ENCODE measurements at places on chromosomes 16 and 17.

GRCh38 chr17:29613856-29614255 is 8.9 kb downstream of the CORO6 start:
- H3K36me3 ChIP-seq: no peaks in the 10 kb centered on the region
- H3K27ac ChIP-seq: no peak overlapping the region
- H3K4me3 ChIP-seq: peak overlapping the region; percentile 67
- peaks cover 29% of the 10 kb centered on the region for H3K4me1 ChIP-seq
- peak; percentile 47 for DNase-seq

GRCh38 chr16:28572696-28573510 is 19.2 kb downstream of the SGF29 start:
- peak; percentile 45 for DNase-seq
- H3K36me3 ChIP-seq: no peaks in the 10 kb centered on the region
- H3K4me3 ChIP-seq: no peak overlapping the region
- peaks cover 6% of the 10 kb centered on the region for H3K4me1 ChIP-seq
- no peak overlapping the region for H3K27ac ChIP-seq
- H3K27me3 ChIP-seq: no peaks in the 10 kb centered on the region

GRCh38 chr17:74424657-74425056 is 7.2 kb upstream of the GPRC5C start:
- DNase-seq: no peak
- no peaks in the 10 kb centered on the region for H3K36me3 ChIP-seq
- peaks cover 15% of the 10 kb centered on the region for H3K4me1 ChIP-seq
- no peak overlapping the region for H3K27ac ChIP-seq
- no peak overlapping the region for H3K4me3 ChIP-seq
- peaks cover 6% of the 10 kb centered on the region for H3K27me3 ChIP-seq

GRCh38 chr17:69560987-69561441 is 146.5 kb downstream of the MAP2K6 start:
- H3K4me1 ChIP-seq: no peaks in the 10 kb centered on the region
- no peak overlapping the region for H3K27ac ChIP-seq
- H3K27me3 ChIP-seq: no peaks in the 10 kb centered on the region
- no peak for DNase-seq
- no peaks in the 10 kb centered on the region for H3K36me3 ChIP-seq
- H3K4me3 ChIP-seq: no peak overlapping the region

- peaks cover 33% of the 10 kb centered on the region for H3K36me3 ChIP-seq
- no peak overlapping the region for H3K27ac ChIP-seq
- DNase-seq: no peak
- peaks cover 9% of the 10 kb centered on the region for H3K4me1 ChIP-seq
- no peaks in the 10 kb centered on the region for H3K27me3 ChIP-seq
- H3K4me3 ChIP-seq: no peak overlapping the region
Observed at GRCh38 chr17:78184868-78185267, 2.0 kb downstream of the TK1 start.

GRCh38 chr16:84320511-84320910 is 25.8 kb downstream of the WFDC1 start:
- no peak overlapping the region for H3K27ac ChIP-seq
- no peaks in the 10 kb centered on the region for H3K27me3 ChIP-seq
- no peaks in the 10 kb centered on the region for H3K4me1 ChIP-seq
- DNase-seq: no peak

DNA sequence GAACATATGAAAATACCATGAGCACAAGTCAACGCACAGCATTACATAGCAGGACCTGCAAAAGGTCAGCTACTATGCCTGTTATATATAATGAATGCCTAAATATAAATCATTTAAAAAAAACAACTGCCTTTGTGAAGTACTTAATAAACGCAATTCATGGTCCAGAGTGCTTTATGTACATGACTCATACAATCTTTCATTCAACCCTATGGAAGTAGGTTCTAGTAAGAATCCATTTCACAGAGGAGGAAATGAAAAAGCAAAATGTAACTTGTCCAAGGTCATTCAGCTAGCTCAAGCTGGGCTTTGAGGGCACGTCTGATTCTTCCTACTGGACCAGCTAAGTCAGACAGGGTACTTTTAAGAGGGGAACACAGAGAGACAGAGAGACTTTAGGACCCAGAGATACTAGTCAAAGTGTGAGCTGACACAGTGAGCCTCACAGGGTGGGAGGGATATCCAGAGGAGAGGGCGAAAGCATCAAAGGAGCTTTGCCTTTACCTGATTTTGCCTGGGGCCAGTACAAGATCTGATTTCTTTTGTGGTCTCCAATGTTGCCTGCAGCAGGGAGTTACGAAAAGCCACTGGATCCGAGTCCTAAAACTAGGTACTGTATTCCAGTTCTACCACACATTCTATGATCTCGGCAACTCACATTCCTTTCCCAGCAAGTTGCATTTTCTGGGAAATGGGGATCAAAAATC is 83.4 kb upstream of the ZFHX3 start:
- no peak for DNase-seq
- no peaks in the 10 kb centered on the region for H3K27me3 ChIP-seq
- H3K36me3 ChIP-seq: no peaks in the 10 kb centered on the region
- no peak overlapping the region for H3K27ac ChIP-seq
- no peak overlapping the region for H3K4me3 ChIP-seq

GRCh38 chr17:34613064-34614019 is 34.0 kb downstream of the TMEM132E start:
- H3K27me3 ChIP-seq: 0 out of 2 replicates have a peak, but pooled peaks cover 4% of the 10 kb centered on the region
- peaks cover 54% of the 10 kb centered on the region for H3K4me1 ChIP-seq
- H3K4me3 ChIP-seq: 0 out of 2 replicates have a peak overlapping the region, but pooled peaks have one; percentile 13
- H3K27ac ChIP-seq: no peak overlapping the region
- peak; percentile 53 for DNase-seq

DNA sequence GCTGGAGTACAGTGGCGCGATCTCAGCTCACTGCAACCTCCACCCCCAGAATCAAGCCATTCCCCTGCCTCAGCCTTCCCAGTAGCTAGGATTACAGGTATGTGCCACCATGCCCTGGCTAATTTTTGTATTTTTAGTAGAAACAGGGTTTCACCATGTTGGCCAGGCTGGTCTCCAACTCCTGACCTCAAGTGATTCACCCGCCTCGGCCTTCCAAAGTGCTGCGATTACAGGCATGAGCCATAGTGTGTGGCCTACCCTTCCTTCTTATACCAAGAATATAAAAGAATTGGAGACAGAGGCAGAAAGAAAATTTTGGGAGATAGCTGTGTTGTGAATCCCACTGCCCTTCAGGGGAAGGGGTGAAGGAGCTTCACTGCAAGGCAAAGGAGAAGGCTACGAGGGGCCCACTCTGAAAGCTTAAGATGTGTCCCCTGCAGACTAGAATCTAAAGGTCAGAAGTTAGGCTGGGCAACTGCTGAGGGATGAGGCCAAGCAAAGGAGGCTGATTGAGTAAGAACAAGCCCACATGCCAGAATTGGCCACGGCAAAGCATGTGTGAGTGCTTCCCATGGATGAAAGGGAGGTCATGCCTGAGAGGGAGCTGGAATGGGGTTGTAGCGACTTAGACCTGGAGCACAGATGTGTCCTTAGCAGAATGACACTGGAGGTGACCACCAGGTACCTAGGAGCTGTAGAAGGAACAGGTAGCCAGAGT is 8.4 kb upstream of the CRYBA1 start:
- H3K27ac ChIP-seq: no peak overlapping the region
- no peak overlapping the region for H3K4me3 ChIP-seq
- H3K27me3 ChIP-seq: no peaks in the 10 kb centered on the region
- no peaks in the 10 kb centered on the region for H3K36me3 ChIP-seq

GRCh38 chr16:75312875-75313274 is 61.5 kb upstream of the BCAR1 start:
- H3K4me3 ChIP-seq: no peak overlapping the region
- H3K27ac ChIP-seq: 0 out of 2 replicates have a peak overlapping the region, but pooled peaks have one; percentile 45
- no peak for DNase-seq
- H3K36me3 ChIP-seq: no peaks in the 10 kb centered on the region

DNA sequence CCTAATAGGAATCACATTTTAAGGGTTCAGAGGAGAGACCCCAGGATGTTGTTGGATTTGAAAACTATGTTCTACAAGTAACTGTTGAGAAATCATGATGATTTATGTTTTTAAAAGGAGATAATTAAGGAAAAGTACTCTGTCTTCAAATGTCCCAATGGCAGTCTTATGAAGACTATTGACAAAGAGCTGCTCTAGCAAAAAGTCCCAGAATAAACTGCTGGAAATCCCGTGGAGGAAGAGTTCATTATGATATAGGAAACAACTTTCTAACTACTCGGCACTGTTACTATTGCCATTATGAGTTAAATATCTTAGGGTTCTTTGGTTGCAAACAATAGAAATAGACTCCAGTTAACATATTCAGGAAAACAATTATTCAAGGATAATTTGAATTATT is 65.6 kb upstream of the GAS7 start:
- H3K27ac ChIP-seq: no peak overlapping the region
- no peaks in the 10 kb centered on the region for H3K27me3 ChIP-seq
- no peaks in the 10 kb centered on the region for H3K36me3 ChIP-seq
- peaks cover 2% of the 10 kb centered on the region for H3K4me1 ChIP-seq
- DNase-seq: no peak

- no peak overlapping the region for H3K27ac ChIP-seq
- H3K4me3 ChIP-seq: no peak overlapping the region
- H3K4me1 ChIP-seq: no peaks in the 10 kb centered on the region
Observed at GRCh38 chr16:10981697-10982216, 37.4 kb downstream of the CLEC16A start.

- no peak for DNase-seq
- H3K27ac ChIP-seq: no peak overlapping the region
- H3K36me3 ChIP-seq: no peaks in the 10 kb centered on the region
- no peaks in the 10 kb centered on the region for H3K4me1 ChIP-seq
- no peak overlapping the region for H3K4me3 ChIP-seq
- no peaks in the 10 kb centered on the region for H3K27me3 ChIP-seq
Observed at GRCh38 chr17:52673791-52674190, 515.3 kb upstream of the CA10 start.

- H3K4me1 ChIP-seq: peaks cover 7% of the 10 kb centered on the region
- no peaks in the 10 kb centered on the region for H3K36me3 ChIP-seq
- peak overlapping the region; percentile 92 for H3K4me3 ChIP-seq
- DNase-seq: peak; percentile 31
- H3K27ac ChIP-seq: no peak overlapping the region
Observed at GRCh38 chr17:79023180-79023705, 726 bp upstream of the C1QTNF1 start.

Data from GM23338 (cell line).